ENCODE measurements at places on chromosomes 7 and 10. TPM values are rescaled to one million over a fixed set of nuclear protein-coding genes. Genes with fewer than 3 reads are reported as not detected.

GRCh38 chr10:89073719-89074118, 83.1 kb downstream of the FAS start:
- peaks cover 23% of the 10 kb centered on the region for H3K4me1 ChIP-seq
- H3K4me3 ChIP-seq, result no peak overlapping the region
- no peak overlapping the region for H3K27ac ChIP-seq
- H3K36me3 ChIP-seq, result no peaks in the 10 kb centered on the region
- H3K27me3 ChIP-seq, result peaks cover 22% of the 10 kb centered on the region

The FAM131B gene
- total RNA-seq, result 1.3 TPM

The LAMB4 gene
- total RNA-seq, result not detected

DNA sequence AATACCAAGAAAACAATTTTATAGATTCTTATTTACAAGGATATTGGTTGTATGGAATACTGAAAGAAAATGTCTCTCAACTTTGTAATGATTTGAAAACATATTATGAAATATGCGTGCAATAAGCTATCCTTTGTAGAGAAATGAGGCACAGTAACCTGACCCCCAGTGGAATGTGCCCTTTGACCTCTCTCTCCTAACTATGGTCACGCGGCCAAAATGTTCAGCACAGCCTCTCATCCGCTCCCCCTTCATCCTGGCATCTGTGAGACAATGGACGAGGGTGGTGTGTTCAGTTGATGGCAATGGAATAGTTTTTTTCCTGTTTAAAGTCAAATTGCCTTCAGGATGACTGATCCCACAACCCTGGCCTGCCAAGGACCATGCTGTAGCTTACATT, 13.3 kb downstream of the BEND7 start:
- H3K36me3 ChIP-seq, result no peaks in the 10 kb centered on the region
- H3K4me1 ChIP-seq, result no peaks in the 10 kb centered on the region
- H3K27ac ChIP-seq, result no peak overlapping the region
- peaks cover 9% of the 10 kb centered on the region for H3K27me3 ChIP-seq

GRCh38 chr10:86954681-86955500, 2.5 kb downstream of the MMRN2 start:
- no peak for DNase-seq
- H3K36me3 ChIP-seq, result no peaks in the 10 kb centered on the region
- H3K27me3 ChIP-seq, result no peaks in the 10 kb centered on the region
- H3K27ac ChIP-seq, result no peak overlapping the region
- no peak overlapping the region for H3K4me3 ChIP-seq

The LRRC17 gene
- total RNA-seq, result 0.18 TPM

DNA sequence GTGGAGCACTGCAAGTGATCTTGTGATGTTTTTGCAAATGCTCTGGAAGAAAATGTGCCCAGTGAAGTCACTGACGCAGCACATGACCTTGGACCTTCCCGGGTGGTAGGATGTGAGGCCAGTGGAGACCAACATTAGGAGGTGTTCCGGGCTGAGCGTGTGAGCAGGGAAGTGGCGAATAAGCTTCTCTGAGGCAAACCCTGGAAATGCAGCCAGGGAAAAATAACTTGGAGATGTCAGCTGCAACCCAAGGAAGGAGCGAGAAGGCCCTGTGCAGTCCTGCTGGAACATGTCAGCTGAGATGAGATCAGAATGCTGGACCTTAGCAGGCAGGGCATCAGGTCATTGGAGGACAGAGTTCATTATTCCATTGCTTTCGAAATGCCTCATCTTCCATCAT, 18.6 kb upstream of the SDK1 start:
- DNase-seq, result no peak
- no peak overlapping the region for H3K27ac ChIP-seq
- no peak overlapping the region for H3K4me3 ChIP-seq

Measured in activated T-helper 2 cell treated with anti-CD3 and anti-CD28 coated beads, Interferon-gamma antibody, Interleukin-2, Interleukin-4, amounts not matched to agents 10 μg/mL and 5 μg/mL and 100 μg/mL, durations not matched to agents 14 hours and 24 hours and 36 hours (primary cell).